ENCODE measurements at places on chromosomes 5 and 9. TPM values are rescaled to one million over a fixed set of nuclear protein-coding genes. Genes with fewer than 3 reads are reported as not detected.

MXD3 gene
- total RNA-seq, result 6.6 TPM

DNA sequence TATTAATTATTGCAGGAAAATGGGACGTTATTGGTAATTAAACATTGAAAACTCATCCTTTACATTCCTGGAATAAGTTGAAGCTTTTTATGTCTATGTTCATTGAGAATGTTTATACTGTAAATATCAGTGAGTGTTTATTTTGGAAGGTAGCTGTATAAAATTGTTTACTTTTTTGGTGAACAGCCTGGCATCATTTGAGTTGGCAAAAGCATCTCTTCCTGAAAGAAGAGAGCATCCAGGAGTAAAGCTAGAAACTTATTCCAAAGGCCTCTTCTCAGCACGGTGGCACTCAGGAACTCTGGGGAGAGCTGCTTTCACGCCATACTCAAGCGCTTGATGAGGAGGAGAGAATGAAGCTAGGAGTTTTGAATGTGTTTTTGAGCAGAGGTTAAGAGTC, 79.9 kb downstream of the GAPVD1 start:
- no peak for DNase-seq

HAVCR2 gene
- total RNA-seq, result 3.6 TPM

DNA sequence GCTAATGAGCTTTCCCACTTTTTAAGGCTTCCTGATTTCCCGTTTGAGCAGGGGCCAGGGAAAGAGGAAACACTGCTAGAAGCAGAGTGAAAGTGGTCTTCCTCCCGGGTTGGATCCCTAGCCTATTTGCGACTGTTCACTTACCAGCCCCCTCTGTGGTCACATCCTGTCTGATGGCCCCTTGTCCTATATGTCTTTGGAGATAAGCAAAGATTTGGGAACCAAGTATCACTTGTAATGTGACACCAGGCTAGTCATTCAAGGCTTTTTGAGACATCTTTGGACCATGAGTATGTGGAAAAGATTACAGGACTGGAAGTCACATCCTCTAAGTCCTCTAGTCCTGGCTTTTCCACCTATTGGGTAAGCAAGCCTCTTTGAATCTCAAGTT, 6.1 kb downstream of the DNAJB5 start:
- DNase-seq, result peak; percentile 9

DNA sequence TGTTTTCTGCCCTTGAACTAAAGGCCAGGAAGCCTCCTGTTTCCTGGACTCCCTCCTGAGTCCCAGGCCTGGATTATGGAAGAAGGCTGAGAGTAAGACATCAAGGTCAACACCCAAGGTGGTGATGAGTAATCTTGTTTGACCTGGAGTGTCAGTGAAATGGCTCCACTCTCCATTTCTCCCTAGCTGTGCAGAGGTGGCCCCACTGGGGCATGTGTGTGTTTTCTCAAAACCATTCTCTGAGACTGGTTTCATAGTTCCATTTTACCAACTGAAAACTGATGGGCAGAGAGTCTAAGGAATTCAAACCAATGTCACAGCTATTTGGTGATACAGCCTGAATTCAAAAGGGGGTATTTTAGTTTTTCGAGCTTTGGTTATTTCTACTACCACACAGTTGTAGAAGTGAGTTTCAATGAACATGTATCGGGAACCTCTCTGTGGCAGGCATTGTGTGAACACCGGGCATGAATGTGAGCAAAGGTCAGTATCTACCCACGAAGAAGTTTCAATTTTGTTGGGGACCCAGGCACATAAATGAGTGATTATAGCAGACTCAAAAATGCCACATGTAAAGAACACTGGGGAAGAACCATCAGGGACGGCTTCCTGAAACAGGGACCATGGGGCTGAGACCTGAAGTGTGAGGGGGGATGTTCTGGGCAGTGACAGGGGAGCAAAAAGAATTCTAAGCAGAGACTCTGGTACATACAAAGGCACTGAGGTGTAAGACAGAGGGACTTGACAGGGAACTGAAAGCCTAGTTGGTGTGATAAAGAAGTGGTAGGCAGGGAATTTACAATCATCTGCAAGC, 269.6 kb upstream of the KLF4 start:
- no peak for DNase-seq

DNA sequence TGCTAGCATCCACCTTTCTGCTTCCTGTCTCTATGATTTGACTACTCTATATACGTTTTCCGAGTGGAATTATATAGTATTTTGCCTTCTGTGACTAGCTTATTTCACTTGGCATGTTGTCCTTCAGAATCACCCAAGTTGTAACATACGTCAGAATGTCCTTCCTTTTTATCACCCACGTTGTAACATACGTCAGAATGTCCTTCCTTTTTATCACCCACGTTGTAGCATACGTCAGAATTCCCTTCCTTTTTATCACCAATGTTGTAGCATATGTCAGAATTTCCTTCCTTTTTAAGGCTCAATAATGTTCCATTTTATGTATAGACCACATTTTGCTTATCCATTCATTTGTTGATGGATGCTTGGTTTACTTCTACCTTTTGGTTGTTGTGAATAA, 22.9 kb upstream of the TAS2R1 start:
- no peak for DNase-seq

GRCh38 chr9:134965851-134966250, 48.1 kb upstream of the FCN1 start:
- DNase-seq, result no peak

GRCh38 chr9:650362-650761, 191.1 kb upstream of the DMRT1 start:
- peak; percentile 19 for DNase-seq

- DNase-seq, result no peak
Measured at GRCh38 chr5:138029944-138030343, 2.9 kb downstream of the FAM13B start.

- no peak for DNase-seq
Measured at GRCh38 chr5:116509483-116510244, 65.0 kb downstream of the SEMA6A start.

GRCh38 chr9:20507431-20507830, 114.9 kb downstream of the MLLT3 start:
- no peak for DNase-seq

IL13 gene
- total RNA-seq, result not detected

SLC45A2 gene
- under 0.01 TPM for total RNA-seq

PFN3 gene
- not detected for total RNA-seq

DNA sequence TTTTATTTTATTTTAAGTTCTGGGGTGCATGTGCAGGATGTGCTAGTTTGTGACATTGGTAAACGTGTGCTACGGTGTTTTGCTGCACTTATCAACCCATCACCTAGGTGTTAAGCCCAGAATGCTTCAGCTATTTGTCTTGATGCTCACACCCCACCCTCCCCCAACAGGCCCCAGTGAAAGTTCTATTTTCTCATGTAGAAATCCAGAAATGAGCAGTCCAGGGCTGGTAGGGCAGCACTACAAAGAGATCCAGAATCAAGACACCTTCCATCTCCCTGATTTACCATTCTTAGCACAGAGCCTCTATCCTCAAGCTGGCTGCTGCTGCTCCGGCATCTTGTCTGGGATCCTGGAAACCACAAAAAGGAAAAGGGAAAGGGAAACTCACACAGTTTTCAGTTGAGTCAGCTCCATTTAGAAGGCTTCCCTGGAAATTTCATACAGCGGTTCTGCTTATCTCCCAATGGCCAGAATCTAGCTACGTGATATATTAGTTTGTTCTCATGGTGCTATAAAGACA, 85.4 kb upstream of the SMARCA2 start:
- no peak for DNase-seq

DNA sequence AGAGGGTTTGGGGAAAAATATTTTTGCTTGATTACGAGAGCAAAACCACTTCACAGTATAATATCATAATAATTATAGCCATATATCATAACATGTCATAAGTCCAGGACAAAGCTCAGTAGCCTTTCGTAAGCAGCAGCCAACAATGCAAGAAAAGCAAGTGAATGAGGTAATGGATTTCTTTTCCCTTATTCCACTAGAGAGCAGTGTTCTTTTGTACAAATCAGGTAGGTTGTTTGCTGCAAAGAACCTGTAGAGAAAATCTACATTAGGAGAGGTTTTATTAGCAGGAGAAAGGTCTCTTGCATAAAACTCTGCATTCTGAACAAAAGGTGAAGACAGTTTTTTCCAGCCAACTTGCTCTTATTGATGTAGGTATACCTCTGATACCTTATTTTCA, 1033.4 kb downstream of the TLE4 start:
- DNase-seq, result peak; percentile 57

DNA sequence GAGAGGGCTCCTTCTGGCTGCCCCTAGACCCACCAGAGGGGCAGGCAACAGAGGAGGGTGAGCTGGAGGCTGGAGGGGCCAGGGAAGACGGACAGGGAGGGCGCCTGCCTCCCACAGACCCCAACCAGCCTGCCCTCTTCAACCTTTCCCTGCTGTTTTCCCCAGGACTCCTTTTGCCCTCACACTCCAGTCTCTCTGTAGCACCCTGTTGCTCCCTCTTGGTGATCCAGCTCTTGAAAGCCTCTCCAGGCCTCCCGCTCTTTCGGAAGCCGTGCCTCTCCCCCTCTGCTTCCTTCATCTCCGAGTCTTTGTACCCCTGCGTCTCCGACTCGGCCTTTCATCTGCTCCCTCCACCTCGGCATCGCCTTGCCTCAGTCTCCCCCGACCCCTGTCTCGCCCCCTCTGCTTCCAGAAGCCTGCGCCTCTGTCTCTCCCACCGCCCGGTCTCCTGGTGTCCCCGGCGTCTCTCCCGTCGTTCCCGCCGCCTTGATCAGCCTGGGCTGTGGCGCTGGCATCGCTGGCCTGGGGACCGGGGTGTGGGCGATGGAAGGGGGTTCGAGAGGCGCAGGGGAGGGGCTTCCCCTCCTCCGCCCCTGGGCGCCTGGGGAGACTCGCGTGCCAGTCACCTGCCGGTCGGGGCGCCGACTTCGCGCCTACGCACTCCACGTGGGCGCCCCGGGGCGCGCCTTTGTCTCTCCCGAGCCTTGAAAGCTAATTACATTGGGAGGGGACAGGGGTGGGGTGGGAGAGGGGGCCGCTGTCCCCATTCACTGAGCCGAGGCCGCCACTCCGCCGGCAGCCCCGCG, 5.3 kb upstream of the PRDM12 start:
- DNase-seq, result no peak

DNA sequence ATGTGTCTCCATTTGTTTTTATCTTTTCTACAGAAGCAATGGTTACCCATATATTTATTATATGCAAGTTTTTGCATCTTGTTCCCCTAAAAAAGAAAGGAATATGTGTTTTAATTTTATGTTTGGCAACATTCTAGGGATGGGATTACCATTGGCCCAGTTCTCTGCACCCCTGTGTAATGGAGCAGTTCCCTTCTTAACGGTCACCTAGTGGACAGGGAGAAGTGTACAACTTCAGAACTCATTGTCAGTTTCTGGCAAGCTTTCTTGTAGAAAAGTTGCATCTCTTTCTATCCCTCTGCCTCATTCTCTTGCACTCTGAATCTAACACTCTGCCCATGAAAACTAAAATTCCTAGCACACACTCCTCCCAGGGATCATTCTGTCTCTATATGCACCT, 78.2 kb downstream of the DOCK8 start:
- DNase-seq, result no peak

DNA sequence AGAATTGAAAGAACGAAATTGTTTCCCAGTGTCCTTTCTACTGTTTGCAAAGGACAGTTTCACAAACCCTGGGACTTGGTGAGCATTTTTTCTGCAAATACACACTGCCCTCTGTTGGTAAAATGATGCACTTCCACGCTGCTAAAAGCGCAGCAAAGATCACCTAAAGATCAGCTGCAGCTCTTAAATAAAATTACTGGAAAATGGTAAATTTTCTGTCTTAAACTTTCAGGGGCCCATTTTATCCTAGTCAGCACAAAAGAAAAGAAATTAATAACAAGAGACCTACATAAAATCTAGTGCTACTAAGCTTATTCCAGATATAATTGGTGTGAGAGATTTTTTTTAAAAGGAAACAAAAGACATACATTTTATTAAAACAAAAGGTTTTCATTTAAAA, 566.0 kb downstream of the CAAP1 start:
- DNase-seq, result peak; percentile 57

MOB3B gene
- under 0.01 TPM for total RNA-seq

NMUR2 gene
- not detected for total RNA-seq

ACER2 gene
- 4.5 TPM for total RNA-seq

- DNase-seq, result no peak
Measured at GRCh38 chr9:108213511-108213910, 642.3 kb downstream of the ACTL7B start.

DNA sequence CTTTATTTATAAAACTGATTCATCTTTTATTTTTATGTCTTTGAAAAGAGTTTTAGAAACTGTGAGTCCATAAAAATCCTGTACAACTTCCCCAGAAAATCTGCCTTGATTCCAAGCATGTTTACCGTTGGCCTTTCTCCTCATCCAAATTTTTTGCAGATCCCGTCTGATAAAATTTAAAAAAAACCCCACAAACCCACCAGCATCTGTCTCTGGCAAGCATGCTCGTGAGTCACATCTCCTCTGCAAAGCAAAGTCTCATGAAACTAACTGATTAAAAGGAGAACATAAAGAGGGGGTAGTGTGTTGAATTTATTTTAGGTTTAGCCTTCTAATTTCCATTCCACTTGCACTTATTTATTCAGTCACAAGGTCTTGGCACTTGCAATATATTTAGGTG, 109.4 kb downstream of the MAT2B start:
- DNase-seq, result peak; percentile 76

Measured in fibroblast of lung (primary cell).